ENCODE measurements at places on chromosomes 2 and 18. TPM values are rescaled to one million over a fixed set of nuclear protein-coding genes. Genes with fewer than 3 reads are reported as not detected.

Gene GRHL1
- total RNA-seq, result 0.59 TPM

Gene MERTK
- total RNA-seq, result 1.0 TPM

DNA sequence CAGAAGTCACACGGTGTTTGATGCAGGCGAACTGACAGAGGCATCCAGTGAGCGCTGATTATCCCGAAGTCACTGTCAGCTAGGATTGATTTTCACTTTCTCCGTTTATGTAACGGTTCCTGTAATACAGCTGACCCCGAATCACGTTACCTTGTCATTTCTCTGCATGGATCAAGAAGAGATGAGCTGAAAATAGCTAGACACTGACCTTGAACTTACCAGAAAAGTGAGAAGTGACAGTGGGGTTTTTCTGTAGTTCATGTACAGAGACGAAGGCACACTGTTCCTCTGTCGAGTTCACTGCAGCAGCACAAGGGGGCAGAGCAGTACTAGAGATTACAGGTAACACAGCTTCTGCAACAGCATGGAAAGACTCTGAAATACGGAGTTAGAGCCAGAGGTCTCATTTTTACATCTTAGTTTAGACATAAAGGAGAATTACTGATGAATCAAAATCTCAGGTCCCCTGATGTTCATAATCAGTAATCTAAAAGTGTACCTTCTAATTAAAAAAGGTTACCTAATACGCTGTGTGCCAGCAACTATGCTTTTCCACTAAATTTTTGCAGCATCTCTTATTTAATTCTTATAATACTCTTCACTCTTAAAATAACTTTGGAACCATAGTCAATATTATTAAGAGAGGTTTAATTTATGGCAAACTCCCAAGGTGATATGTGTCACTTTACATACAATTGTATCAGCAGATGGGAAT, 33.1 kb downstream of the ARHGAP15 start:
- DNase-seq, result no peak

GRCh38 chr18:48105317-48105716, 174.9 kb upstream of the SMAD2 start:
- DNase-seq, result no peak

DNA sequence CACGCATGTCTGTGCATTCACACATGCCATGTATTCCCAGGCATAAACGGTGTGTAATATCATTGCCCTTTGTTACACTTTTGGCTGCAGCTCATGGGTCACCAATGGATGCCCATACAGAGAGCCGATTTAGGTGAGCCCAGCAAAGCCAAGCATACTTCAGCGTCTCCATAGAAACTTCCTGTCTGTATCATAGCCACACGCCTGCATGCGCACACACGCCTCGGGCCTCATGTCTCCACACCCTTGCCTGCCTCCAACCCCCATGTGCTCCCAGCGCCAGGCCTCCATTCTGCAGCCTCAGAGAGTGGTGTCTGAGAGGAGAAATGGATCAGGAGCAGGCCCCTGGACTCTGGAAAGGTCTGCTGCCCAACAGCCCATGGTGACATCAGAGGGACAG, 33.5 kb upstream of the SELENOI start:
- no peak for DNase-seq

- DNase-seq, result no peak
Observed at GRCh38 chr2:130241041-130241707, 42.9 kb upstream of the TUBA3E start.

DNA sequence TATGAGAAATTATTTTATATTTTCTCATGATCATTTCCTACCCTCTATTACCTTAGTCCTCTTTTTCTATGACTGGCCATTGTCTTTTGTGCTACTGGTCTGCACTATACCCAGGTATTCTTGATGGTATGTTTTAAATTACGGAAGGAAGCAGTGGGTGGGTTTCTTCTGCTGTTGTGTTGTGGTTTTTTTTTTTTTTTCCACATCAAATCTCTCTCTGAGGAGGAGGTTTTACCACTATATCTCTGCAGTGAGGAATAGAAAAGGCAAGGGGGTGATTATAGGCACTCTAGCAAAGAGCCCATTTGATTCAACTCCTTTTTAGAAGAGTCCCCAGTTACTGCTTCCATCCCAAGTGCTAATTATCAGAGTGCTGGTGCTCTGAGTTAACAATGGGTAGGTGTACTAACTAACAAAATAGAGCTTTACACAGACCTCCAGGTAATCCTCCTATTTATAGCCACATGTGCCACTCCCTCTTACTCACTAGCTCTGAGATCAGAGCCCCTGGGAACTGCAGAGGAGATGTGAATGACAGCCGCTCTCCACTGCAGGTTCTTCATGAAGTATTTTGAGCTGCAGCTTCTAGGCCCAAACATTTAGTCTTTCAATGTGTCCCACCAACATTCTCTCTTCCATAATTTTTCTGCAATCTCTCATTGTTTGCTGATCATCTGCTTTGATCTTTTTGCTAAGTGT, 301.6 kb upstream of the GULP1 start:
- no peak for DNase-seq

DNA sequence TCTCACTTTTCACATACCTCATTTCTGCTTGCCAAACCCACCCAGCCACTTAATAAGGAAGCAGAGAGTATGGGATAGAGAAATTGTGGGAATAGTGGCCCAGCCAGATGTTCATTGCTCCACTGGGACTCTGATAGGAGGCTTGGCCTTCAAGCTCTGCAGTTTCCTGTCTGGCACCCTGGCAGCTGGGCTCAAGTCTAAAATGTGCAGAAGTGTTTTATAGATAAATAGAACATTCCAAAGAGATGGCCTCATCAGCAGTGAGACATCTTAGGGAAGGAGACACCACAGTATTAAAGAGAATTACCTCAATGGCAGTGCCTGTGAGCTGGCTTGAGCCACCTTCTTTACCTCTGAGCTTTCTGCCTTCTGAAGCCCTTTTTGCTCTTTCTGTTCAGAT, 24.7 kb downstream of the COPS7B start:
- DNase-seq, result no peak

DNA sequence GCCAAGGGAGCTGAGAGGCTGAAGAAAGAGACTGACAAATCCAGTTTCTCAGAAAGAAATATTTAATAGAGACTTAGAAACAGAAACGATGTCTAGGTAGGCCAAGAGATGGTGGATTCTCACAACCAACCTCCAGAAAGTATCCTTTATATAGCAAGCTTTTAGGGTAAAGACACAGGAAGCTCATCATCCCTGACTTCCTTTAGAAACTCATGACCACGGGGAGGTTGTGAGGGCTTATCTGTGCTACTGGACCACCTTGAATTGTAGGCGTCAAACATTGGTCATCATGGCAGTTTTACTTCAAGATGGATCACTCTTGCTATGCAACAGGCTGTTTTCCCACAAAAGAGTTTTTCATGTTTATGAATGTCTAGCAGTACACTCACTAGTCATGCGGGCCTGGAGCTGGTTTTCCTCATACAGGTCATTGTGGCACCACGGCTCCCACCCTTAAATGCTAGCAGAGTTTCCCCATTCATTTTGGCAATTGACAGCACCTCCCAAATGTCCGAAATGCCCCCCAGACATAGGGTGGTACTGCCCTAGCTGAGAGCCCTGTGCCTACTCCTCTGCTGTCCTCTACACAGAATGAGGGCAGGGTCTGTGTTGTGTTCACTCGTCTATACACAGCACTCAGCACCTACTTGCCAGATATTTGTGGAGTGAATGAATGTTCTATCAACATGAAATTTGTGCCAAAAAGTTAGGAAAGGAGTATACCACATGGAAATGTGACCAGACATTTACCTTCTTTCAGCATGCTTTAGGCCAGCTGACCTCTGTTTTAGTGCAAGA, 89.0 kb downstream of the TMEM247 start:
- no peak for DNase-seq

DNA sequence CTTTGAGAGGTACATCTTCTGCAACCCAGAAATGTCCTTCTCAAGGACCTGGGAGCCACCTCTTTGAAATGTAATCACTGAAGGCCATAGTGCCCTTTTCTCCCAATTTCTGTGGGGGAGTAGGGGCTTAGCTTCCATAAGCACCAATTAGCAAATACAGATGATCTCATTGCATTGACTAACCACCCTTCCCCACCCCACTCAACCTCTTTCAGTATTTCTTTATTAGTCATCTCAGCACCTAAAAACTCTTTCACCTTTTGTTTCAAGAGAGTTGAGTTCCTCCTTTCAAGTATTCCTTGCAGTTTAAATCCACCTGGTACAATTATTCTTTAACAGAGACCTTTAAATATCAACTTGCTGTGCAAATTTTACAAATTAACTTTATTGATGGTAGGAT, 1011.8 kb upstream of the CDH2 start:
- no peak for DNase-seq

GRCh38 chr2:120012771-120013596, at the start of gene EPB41L5:
EPB41L5 (plus strand) TSS chr2:120013077; CDS start chr2:120019085, 6,008 bp downstream.
- DNase-seq, result peak; percentile 83

Data from activated naive CD4-positive, alpha-beta T cell treated with anti-CD3 and anti-CD28 coated beads, Interleukin-2, amount 50 U/mL, for 72 hours (primary cell).